ENCODE measurements at places on chromosomes 11 and 22. TPM values are rescaled to one million over a fixed set of nuclear protein-coding genes. Genes with fewer than 3 reads are reported as not detected.

LINC01488 gene
- 0.05 TPM for polyA plus RNA-seq

ABCC8 gene
- 1.1 TPM for polyA plus RNA-seq

CHRNA10 gene
- 1.1 TPM for polyA plus RNA-seq

SLC1A2 gene
- polyA plus RNA-seq, result 0.07 TPM

BDNF gene
- polyA plus RNA-seq, result 16.4 TPM

GLYAT gene
- not detected for polyA plus RNA-seq

OR5P2 gene
- polyA plus RNA-seq, result not detected

C11orf86 gene
- 59.6 TPM for polyA plus RNA-seq

DNA sequence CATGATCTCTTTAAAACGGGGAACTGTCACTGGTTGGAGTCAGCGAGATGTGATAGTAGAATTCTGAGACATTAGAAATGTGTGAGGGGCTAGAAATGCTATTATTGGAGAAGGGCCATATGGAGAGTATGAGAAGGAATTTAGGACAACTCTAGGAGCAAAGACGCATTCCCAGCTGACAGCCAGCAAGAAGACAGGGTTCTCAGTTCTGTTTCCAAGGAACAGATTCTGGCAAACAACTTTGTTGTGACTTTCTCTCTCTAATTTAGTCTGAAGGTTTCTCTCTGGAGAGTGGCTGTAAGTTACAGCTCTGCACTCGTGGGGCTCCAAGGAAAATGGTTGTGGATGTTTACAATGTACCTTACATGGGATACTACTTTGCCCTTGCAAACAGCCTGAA is 876.3 kb downstream of the FAM181B start:
- no peak for DNase-seq

GRCh38 chr22:33757041-33757801 is 163.1 kb downstream of the LARGE1 start:
- no peak for DNase-seq

DNA sequence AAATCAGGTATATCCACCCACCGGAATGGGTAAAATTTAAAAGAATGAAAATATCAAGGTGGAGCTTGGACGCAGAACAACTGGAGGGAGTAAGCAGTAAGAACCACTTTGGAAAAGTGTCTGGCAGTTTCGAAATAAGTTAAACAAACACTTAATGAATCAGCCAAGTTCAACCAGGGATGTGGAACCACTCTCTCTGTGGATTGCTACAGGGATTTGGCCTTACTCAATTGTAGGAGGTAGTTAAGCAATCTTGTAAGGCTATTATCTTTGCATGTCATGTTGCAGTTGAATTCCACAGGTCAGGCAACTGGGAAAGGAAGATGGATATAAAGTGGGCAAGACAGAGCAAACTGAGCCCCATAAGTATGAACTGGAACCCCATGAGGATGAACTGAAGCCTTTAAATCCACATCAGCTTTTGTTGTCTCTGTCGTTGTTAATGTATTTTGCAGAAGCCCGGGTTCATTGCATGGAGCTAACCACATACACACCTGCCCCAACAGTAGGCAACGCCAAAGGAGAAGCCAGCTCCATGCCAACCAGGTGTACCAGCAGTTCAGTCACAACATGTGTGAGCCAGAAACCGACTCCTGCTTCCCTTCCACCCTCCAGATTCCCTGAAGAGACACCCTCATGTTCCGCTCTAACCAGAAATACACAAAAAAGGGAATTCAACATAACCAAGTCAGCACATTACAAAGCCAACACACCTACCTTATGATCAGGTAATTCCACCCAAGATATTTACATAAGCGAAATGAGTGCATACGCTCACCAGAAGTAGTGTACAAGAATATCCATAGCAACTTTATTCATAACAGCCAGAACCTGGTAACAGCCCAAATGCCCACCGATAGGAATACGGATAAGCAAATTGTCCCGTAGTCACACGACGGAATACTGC is 8.0 kb upstream of the SLC43A3 start:
- DNase-seq, result peak; percentile 89

- DNase-seq, result no peak
Measured at GRCh38 chr22:32745251-32745995, 56.1 kb upstream of the TIMP3 start.

GRCh38 chr22:29710922-29711593 is 8.7 kb upstream of the CABP7 start:
- no peak for DNase-seq

GRCh38 chr11:72004515-72005346 is 6.0 kb downstream of the IL18BP start:
- DNase-seq, result no peak

- no peak for DNase-seq
Measured at GRCh38 chr11:130246738-130247137, 68.0 kb downstream of the ZBTB44 start.

DNA sequence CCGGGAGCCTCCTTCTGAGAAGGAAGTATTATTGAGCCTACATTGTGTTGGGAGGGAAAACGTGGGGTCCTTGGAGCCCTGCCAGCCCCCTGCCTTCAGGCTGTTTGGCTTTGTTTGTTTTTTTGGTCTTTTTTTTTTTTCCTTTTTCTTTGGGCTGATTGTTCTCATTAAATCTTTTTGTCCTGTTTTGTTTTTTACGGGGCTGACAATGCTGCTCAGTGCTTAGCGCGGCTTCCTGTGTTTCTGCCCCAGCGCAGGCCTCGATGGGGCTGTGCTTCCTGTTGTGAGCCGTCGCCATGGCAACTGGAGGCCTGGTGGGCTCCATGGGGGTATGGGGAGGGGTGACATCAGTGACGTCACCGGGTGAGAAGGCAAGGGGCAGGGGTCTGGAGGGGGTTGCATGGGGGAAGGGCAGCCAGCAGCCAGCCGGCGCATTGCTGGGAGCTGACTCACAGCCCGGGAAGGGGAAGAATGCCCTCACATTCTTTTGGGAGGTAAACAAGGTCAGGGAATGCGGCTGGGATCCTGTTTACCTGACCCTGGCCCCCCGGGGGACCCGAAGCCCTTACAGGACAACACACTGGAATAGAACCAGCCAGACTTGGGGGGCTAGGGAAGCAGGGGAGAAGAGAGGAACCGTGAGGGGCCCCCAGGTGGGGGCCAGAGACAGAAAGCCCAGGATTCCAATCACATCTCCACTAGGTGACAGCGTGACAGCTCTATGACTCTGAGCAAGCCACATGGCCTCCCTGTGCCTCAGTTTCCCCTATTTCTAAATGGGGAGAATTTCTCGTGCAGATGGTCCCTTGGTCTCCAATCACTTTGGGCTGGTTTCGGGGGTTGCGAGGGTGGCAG is 22.2 kb upstream of the CBX7 start:
- no peak for DNase-seq

- no peak for DNase-seq
Measured at GRCh38 chr11:126124231-126124661, 61.6 kb upstream of the CDON start.

DNA sequence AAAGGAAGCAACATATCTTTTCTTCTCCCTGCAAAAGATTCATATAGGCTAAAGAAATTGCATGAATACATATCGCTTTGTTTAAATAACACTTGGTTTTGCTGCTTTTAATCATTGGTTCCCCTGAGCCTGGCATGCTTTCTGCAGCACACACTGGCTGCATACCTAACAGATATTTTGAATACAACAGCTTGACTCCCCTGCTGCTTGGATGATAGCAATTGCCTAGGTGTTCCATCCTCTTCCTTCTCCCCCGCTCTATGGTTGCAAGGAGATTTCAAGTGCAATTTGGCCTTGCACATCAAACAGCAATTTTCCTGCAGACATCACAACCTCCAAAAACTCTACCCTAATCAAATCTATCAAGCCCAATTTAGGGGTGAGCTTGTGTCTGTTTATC is 430.0 kb downstream of the NTM start:
- no peak for DNase-seq

GRCh38 chr22:25362215-25362882 is 142.9 kb downstream of the CRYBB2 start:
- peak; percentile 21 for DNase-seq

GRCh38 chr11:76592961-76593360 is 77.6 kb downstream of the LRRC32 start:
- DNase-seq, result no peak

DNA sequence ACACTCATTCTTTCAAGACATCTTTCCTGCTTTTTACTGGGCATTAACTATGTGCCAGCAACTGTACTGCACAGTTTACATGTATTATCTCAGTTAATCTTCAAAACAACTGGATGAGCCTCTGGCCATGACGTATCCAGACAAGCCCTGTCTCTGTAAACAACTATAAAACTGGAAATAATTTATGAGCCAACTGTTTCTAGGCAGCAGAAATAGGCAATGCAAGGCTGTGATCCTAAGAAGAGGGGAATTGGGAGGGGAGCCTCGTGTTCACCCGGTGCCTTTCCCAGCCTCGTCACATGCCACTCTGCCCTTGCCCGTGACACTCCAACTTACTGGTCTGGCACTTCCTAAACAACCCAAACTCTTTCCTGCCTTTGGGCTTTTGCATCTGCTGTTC is 82.8 kb downstream of the FBXO7 start:
- DNase-seq, result no peak

GRCh38 chr22:45008186-45008681 is 1.6 kb downstream of the PHF21B start:
- DNase-seq, result peak; percentile 43

GRCh38 chr11:116376054-116376453 is 396.7 kb downstream of the BUD13 start:
- DNase-seq, result no peak
